Activated CD8-positive, alpha-beta T cell treated with anti-CD3 and anti-CD28 coated beads, Interleukin-2, amount 10 ng/mL, durations not matched to agents 7 days and 5 days (primary cell): ENCODE measurements at places on chromosomes 2 and 18. TPM values are rescaled to one million over a fixed set of nuclear protein-coding genes. Genes with fewer than 3 reads are reported as not detected.

Gene REG1B
- total RNA-seq, result not detected

Gene SERPINB8
- 3.4 TPM for total RNA-seq

Gene WNT10A
- not detected for total RNA-seq

Gene SERPINB10
- total RNA-seq, result not detected

Gene QPCT
- total RNA-seq, result not detected

Gene MFSD2B
- total RNA-seq, result 0.44 TPM

Gene AMER3
- total RNA-seq, result not detected

Gene TAF1B
- 35.6 TPM for total RNA-seq

GRCh38 chr2:179991344-179991743 lies 15.8 kb downstream of the CWC22 start:
- H3K27me3 ChIP-seq, result no peaks in the 10 kb centered on the region
- H3K27ac ChIP-seq, result no peak overlapping the region
- no peak overlapping the region for H3K4me3 ChIP-seq
- peaks cover 25% of the 10 kb centered on the region for H3K36me3 ChIP-seq
- no peaks in the 10 kb centered on the region for H3K4me1 ChIP-seq
- DNase-seq, result no peak

DNA sequence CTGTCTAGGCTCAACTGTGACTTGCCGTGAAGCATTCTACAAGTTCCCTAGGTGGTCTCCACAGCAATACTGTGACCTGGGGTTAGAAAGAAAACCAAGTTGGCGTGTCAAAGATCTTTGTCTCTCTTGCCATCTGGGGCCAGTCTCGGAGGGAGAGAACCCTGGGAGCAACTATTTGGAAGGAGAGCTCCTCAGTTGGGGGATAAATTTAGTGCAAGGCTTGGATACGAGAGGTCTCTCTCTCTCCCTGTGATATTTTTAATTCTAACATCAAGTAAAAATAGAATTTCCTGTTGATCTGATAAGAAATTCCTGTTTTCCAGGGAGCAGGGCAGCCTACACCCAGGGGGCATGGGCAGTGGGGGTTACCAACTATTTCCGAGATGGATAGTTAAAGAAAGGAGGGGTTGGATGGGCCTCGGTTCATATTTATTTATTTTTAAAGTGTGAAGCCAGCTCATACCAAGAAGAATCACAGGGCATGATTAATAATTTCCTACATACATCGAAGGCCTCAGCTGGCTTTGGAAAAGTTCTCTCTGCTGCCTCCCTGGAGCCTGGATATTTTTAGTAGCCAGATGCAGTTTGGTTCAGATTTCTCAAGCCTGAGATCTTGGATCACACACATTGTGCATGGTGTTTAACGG lies 62.8 kb downstream of the EHD3 start:
- peaks cover 4% of the 10 kb centered on the region for H3K27me3 ChIP-seq
- H3K4me1 ChIP-seq, result no peaks in the 10 kb centered on the region
- DNase-seq, result no peak
- H3K27ac ChIP-seq, result no peak overlapping the region

DNA sequence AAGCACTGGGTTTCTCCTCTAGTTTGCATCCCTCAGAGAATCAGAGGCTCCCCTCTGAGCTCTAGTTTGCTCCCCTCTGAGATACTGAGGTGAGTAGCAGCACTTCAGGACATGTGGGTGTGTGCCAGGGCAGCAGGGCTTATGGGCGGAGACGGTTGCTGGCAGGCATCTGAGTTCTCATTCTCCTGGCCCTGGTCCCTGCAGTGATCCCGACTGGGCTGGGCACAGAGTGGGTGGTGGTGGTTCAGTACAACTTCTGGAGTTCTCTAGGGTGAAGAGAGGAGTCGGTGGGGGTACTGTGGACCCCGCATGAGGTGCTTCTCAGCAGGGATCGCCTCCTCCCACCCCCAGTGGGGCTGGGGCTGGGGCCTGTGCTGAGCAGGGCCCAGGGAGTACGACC lies 47.9 kb downstream of the BOLA3 start:
- no peaks in the 10 kb centered on the region for H3K4me1 ChIP-seq
- H3K36me3 ChIP-seq, result peaks cover 23% of the 10 kb centered on the region
- peak overlapping the region; percentile 34 for H3K27ac ChIP-seq
- H3K27me3 ChIP-seq, result no peaks in the 10 kb centered on the region

DNA sequence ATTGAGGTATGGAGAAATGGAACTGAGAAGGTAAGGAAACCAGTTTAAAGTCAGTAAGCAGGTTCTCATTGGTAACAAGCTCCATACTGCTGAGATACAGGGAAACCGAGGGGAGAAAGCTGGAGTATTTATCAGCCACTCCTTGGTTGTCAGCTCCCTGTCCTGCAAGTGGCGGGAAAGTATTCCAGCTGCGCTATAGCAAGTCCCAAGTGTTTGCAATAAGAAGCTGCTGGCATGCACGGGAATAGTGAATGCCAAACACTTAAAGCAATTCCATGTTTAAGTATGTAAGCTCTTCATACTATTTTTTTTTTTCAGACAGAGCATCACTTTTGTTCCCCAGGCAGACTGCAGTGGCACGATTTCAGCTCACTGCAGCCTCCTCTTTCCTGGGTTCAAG lies 1601.1 kb downstream of the SUCLG1 start:
- H3K4me1 ChIP-seq, result no peaks in the 10 kb centered on the region

- peak overlapping the region; percentile 85 for H3K27ac ChIP-seq
- H3K27me3 ChIP-seq, result no peaks in the 10 kb centered on the region
- no peak for DNase-seq
- peaks cover 47% of the 10 kb centered on the region for H3K4me1 ChIP-seq
Observed at GRCh38 chr2:60885683-60886082, 4.3 kb downstream of the REL start.

DNA sequence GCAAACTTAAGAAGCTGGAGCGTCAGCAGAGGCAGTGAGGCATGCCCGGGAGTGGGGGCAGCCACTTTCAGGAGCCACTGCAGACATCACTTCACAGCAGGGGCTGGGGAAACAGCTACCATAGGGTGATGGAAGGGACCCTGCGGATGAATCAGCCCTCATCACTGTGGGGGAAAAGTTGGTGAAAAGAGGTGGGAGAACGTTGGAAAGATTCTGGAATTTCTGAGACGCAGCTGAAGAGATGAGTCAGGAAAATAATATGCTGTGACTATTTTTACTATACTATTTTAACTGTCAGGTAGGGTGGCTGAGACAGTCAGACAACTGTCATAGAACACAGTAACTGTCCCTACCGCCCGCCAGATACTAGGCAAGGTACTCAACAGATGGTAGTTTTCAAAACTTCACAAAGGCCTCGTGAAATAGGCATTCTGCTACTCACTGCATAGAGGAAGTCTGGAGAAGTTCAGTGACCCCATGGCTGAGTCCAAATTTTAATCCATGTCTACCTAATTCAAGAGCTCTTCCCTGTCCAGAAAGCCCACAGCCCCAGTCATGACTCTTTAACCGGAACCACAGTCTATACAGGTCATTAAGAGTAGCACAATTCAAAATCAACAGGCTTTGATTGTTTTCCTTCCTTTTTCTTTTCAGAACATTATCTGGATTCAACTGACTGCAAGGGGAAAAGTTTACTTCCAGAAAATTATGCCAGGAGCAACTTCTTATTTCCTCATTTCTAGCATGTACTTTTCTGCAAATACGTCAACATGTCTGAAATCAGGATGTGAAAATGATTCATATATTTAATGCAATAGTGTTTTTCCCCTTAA lies 39.3 kb upstream of the EPB41L3 start:
- H3K4me1 ChIP-seq, result no peaks in the 10 kb centered on the region
- H3K27ac ChIP-seq, result no peak overlapping the region
- no peak for DNase-seq
- no peaks in the 10 kb centered on the region for H3K36me3 ChIP-seq
- H3K4me3 ChIP-seq, result no peak overlapping the region

GRCh38 chr2:73931531-73932500 lies 5.1 kb downstream of the DGUOK start:
- peaks cover 65% of the 10 kb centered on the region for H3K36me3 ChIP-seq
- H3K4me1 ChIP-seq, result peaks cover 67% of the 10 kb centered on the region
- H3K27me3 ChIP-seq, result no peaks in the 10 kb centered on the region

DNA sequence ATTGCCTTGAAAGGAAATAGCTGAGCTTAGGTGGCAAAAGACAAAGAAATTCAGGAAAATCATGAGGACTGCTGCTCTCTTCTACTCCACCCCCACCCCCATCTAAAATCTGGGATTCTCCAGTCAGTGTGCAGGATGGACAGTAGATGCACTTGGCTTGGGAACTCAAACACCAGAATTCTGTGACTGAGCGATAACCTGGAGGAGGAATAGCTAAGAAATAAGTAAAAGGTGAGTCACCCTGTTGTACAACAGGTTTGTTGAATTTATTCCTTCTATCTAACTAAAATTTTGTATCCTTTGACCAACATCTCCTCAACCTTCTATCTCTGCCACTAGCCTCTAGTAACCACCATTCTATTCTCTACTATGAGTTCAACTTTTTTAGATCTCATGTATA lies 1029.9 kb upstream of the ACVR2A start:
- no peak for DNase-seq
- H3K4me1 ChIP-seq, result no peaks in the 10 kb centered on the region
- no peak overlapping the region for H3K27ac ChIP-seq
- H3K27me3 ChIP-seq, result no peaks in the 10 kb centered on the region
- no peak overlapping the region for H3K4me3 ChIP-seq

- H3K27ac ChIP-seq, result no peak overlapping the region
- no peak overlapping the region for H3K4me3 ChIP-seq
- H3K4me1 ChIP-seq, result no peaks in the 10 kb centered on the region
- no peak for DNase-seq
Observed at GRCh38 chr18:45328296-45328695, 287.0 kb upstream of the SLC14A2 start.

- H3K36me3 ChIP-seq, result no peaks in the 10 kb centered on the region
- no peak overlapping the region for H3K4me3 ChIP-seq
- H3K4me1 ChIP-seq, result peaks cover 12% of the 10 kb centered on the region
- H3K27me3 ChIP-seq, result peaks cover 12% of the 10 kb centered on the region
Observed at GRCh38 chr2:64457524-64457923, 3.6 kb downstream of the LGALSL start.

DNA sequence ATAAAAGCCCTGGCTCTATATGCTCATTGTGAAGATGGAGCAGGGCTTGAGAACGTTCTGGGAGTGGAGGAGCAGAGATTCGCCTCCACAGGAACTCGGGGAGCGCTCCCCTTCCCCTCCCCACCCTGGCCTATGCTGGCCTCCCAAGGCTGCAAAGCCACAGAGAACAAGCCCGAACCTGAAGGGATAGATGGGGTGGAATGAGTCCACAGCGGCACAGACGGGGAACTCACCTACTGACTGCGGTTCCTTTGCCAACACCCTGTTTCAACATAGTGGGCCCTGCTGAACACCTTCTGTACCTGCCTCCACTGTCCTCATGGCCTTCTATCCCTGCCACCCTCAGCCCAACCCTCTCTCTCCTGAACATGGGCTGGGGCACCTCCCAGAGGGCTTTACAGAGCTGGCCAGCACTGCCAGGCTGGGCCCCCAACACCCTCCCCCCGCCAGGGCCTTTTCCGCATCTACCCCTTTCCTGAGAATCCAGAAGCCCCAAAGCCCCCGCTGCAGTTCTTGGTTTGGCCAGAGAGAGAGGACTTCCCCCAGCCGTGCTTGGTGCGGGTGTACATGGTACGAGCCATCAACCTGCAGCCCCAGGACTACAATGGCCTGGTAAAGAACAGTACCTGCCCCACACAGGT lies 41.5 kb downstream of the LMAN2L start:
- no peak overlapping the region for H3K4me3 ChIP-seq
- no peak for DNase-seq
- no peaks in the 10 kb centered on the region for H3K36me3 ChIP-seq
- H3K27me3 ChIP-seq, result no peaks in the 10 kb centered on the region
- no peaks in the 10 kb centered on the region for H3K4me1 ChIP-seq

DNA sequence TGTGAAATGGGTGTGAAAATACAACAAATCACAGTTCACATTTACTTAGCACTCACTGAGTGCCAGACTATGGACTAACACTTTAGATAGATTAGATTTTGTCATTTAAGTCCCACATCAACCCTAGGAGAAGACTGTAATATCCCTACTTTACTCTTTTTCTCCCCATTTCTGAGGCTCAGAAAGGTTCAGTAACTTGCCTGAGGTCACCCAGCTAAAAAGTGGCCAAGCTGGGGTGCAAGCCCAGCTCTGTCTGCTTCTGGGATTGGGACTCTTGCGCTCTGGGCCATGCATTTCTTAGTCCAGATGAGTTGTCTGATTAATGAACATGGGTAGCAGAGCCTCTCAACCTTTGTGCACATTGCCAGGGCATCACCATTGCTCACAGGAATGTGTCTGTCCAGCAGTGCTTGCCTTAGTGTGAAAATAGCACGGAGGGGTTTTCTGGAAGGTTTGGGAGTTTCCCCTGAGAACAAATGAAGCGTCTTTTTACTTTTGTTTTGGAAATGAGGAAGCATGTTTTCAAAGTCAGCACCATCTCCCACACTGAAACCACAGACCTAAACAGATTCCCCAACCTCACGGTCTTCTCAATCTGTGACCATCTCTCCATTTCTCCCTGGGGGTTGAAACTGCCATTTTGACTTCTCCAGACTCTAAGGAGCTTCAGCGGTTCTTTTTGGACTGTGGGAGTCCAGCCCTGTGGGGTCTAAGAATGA lies 31.9 kb downstream of the NRP2 start:
- no peak overlapping the region for H3K4me3 ChIP-seq
- no peaks in the 10 kb centered on the region for H3K36me3 ChIP-seq
- H3K27ac ChIP-seq, result no peak overlapping the region
- DNase-seq, result no peak
- H3K4me1 ChIP-seq, result peaks cover 1% of the 10 kb centered on the region

DNA sequence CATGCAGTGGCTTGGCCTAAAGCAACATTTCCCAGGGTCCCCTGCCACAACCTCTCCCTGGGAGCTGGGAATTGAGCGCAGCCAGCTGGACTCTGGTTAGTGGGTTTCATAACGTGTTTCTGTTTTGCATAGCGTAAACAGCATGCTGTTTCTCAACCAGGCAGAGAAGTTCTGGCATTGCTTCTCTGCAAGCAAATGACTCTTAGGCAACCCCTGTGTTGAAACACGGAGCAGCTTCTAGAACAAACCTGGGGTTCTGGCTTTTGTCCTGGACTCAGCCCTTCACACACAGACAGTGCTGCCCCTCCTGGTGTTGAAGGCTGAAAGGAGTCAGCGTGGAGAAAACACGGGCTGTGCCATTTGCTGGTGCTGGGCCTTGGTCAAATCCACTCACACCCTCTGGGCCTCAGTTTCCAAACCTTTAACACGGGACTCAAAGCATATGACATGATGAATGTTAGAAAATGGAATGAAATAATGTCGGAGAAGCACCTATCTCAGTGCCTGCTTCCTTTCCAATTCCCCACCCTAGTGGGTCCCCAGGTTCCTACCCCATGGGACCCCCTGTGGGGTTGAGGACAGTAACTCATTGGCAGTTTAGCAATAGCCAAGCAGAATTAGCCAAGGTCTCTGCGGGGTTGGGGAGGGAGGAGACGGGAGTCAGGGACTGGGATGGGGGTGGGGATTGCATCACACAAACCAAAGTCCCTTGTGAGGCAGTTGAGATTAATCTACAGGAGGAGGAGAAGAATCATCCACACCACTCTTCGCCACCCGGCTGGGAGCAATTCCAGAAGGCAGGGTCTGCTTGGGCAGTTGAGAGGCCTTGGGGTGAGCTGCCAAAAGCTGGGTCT lies 30.2 kb upstream of the IL1R2 start:
- no peaks in the 10 kb centered on the region for H3K4me1 ChIP-seq
- H3K27me3 ChIP-seq, result peaks cover 2% of the 10 kb centered on the region
- no peak overlapping the region for H3K27ac ChIP-seq
- DNase-seq, result no peak
